ENCODE measurements at places on chromosomes 2 and 18.

- no peak for DNase-seq
These were observed 117.4 kb upstream of the NPAS2 start for GRCh38 chr2:100702438-100703109.

DNA sequence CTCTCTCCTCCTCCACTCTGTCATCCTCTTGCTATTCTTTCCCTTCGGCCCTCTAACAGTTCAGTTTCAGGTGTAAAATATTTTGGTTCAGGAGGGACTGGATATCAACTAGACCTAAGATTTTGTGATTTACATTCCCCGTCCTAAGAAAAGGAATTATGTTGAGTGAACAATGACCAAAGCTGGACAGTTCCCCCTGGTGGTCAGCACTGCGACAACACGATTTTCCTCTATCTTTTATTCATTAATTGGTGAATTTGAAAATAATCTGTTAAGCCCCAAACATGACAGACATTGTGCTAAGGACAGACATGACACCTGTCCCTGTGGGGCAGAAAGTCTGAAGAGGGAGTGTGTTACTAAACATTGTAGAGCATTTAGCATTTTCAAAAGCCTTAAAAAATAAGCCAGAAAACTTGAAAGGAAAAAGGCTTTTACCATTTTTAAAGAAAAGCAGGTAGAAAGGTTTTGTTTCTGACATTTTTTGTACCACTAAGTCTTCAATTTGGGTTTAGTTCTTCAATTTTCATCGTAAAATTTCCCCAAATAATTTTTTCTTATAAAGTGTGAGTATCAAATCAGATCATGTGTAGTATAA lies 28.4 kb upstream of the GTF2A1L start:
- DNase-seq = peak; percentile 19

DNA sequence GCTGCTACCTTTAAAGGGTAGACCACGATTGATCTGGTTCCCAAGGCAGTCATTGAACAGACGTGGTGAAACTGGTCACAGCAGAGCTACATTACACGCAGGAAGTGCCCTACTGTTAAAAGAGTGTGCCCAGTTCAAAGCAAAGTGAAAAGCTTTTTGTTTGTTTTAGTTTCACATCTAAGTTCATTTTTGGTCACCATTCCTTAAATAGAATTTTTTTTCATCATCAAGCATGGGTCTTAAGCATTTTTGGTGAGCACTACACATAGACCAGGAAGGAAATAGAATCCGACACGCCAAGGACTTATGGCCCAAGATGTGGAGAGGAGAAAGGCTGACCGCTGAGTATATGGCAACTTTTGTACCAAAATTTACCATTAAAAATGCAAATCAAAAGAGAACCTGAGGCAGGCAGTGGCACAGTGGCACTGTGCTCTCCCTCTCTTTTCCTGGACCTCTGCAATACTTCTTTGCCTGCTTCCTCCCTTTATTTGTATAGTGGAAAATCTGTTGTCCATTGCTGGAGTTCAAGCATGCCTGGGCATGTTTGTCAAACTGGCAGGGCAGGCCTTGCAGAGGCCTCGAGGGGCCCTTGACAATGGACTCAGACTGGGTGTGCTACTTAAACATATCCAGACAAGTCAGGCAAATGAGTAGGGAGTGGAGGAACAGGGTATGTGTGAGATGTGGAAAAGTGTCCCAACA lies 42.6 kb upstream of the HNRNPA3 start:
- no peak for DNase-seq

DNA sequence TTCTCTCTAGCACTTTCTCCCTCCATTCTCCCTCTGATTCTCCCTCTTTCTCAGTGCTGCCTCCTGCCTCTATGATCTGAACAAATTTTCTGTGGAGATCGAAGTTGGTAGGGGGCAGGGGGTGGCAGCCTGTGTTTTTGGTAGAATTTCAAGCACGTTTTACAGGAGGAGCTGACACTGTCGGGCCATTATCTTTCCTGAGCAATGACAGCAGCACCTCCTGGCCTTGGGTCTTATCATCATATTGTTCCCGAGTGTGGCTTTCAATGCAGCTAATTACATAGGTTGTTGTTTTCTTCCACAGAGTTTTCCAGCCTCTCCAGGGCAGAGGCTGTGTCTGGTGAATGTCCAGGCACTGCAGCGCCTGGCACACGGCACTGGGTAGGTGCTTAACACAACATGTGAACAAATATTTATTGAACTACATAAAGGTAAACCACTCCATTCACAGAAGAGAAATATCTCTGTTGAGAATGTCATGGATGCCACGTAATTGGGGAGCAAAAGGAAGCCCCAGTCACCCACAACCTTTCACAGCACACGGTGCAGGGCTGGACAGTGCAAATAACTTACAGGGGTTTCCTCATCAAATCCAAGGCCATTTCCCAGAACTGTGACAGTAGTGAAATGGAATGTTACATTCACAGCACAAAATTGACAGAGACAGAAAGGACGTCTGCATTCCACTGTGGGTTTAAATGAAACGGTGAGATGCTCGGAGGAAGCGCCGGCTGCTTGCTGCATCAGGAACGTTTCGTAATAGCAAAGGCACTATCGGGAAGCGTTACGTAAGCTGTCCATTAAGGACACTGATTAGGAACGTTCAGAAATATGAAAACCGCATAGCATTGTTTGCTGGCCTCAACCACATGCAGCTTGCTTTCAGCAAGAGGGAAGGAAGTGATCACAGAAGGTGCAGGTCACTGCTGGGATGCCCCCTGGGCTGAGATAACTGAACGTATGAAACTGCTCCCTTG lies 6.5 kb upstream of the KCNG2 start:
- DNase-seq = peak; percentile 98

- DNase-seq = peak; percentile 31
These were observed 158.6 kb downstream of the ZNF804A start for GRCh38 chr2:184756885-184757284.

GRCh38 chr18:36152781-36153180 lies 23.1 kb downstream of the ELP2 start:
- peak; percentile 59 for DNase-seq

GRCh38 chr2:47264143-47264542 lies 109.0 kb upstream of the STPG4 start:
- no peak for DNase-seq

- DNase-seq = peak; percentile 10
These were observed 178.0 kb downstream of the SH3BP4 start for GRCh38 chr2:235129850-235130249.

All from astrocyte (in vitro differentiated cells and primary cell).